Mesenchymal stem cell (in vitro differentiated cells and primary cell): ENCODE measurements at places on chromosomes 4 and X.

- DNase-seq: no peak
These were observed 5.7 kb downstream of the AFM start for GRCh38 chr4:73487233-73487632.

GRCh38 chr4:138918169-138918869 is 97.3 kb upstream of the NOCT start:
- no peak for DNase-seq

DNA sequence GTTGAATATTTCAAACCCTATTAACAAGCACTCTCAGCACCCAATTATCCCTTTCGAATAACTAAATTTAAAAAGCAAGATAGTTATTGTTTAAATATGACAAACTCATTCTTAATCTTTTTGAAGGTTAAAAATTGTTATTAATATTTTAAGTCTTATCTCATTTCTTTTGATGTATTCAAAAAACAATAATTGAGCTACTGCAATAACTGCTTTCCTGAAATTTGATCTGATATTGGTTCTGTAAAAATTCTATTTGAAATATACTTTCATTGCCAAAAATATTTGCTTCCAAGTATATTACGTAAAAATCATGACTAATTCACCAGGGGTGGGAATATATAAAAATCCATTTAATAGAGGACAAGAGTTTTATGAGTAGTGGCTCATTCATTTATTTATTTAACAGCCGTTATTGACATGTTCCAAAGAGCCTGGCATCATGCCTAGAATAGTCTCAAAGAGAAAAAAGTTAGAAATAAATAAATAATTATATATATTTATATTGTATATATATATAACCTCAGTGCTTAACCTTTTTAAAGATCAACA is 34.4 kb downstream of the GLRA3 start:
- DNase-seq: no peak

- no peak for DNase-seq
These were observed 34.0 kb downstream of the LDOC1 start for GRCh38 chrX:141142946-141143345.

DNA sequence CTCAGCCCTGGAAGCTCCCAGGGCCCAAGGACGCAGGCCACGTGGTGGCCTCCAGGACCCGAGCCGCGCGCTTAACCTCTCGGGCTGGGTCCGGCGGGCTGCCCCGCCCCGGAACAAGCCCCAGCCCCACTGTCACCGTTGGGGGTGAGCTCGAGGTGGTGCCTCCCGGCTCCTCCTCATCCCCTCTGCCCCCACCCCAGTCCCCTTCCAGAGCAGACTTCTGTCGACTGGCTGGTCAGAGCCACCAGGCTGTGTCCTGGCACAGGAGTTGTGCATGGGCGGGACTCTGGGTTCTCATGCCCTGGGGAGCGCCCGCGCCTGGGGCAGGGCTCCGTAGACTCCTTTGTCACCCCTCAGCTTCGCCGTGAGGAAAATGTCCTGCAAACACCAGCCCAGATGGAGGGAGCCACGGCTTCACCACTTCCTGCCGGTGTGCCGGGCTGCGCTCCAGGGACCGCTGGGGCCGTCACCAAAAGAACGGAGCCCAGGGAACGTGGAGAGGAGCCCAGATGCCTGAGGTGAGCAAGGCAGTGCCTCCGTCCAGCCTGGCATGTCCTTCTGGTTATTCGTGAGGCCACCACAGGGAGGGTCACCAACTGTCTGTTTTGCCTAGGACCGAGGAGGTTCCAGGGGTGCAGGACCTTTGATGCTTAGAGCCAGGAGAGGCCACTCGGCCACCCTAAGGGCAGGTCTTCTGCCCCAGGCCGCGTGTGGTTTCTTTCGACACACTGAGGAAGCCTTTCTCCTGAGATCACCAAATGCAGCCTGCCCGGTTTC is 7.1 kb upstream of the RGS12 start:
- DNase-seq: peak; percentile 31

DNA sequence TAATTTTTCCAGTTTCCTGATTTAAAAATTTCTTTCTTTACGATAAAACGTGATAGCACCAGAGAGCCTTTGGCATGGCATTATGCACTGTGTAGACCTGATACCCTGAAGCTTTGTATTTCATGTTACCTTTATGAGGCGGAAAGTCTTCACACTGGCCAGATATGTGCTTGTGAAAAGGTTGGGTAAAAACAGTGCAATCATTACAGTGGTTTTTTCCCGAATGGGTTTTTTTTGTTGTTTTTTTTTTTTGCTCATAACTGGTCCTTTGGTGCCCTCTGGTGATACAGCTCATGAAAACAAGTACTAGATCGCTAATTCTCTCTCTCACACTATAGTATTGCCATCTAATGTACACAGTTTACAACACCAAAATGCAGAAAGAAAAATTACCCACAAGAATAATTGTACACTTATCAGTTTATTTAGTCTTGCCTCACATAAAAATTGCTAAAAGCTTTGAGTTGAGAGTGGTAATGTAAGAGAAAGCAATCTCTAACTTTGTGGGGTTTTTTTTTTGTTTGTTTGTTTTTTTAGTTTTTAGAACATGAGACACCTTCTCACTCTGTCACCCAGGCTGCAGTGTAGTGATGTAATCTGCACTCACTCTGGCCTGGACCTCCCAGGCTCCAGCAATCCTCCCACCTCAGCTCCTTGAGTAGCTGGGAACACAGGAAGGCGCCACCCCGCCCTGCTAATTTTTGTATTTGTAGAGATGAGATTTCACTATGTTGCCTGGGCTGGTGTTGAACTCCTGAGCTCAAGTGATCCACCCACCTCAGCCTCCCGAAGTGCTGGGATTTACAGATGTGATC is 21.3 kb downstream of the SPCS3 start:
- peak; percentile 67 for DNase-seq

DNA sequence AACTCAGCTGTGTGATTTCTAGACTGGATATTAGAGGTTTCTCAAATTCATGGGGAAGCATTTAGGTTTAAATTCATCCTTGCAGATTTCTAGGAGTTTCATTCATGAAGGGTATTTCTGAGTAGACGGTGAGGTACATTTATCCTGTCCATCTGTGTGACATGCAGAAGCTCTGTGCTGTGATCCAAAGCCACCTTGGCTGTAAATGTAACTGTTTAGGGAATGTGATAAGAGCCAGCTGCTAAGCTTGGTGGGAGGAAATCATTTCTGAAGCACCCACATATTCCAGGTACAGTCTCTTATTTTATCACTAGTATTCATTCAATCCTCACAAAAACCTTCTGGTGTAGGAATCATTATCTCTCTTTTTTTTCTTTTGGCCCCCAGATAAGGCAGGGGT is 8.7 kb upstream of the DCTD start:
- no peak for DNase-seq

- no peak for DNase-seq
These were observed 4.6 kb upstream of the TMA16 start for GRCh38 chr4:163489929-163490328.

DNA sequence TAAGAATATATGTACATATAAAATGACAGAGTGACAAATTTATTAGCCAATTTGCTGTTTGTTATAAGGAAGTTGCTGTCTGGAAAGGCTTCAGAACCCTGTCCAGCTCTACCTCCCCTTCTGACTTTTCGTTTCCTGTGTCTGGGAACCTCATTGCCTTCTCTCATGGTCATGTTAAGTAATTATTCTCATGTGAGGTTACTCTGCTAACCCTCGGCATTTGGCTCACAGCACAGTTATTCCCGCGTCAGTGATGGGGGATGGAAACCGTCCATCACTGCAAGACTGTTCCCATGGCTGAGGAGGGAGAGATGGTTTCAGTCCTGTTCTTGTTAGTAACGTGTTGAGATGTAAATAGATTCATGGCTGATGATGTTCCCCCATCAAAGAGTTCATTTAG is 11.9 kb downstream of the EDNRA start:
- DNase-seq: peak; percentile 94

DNA sequence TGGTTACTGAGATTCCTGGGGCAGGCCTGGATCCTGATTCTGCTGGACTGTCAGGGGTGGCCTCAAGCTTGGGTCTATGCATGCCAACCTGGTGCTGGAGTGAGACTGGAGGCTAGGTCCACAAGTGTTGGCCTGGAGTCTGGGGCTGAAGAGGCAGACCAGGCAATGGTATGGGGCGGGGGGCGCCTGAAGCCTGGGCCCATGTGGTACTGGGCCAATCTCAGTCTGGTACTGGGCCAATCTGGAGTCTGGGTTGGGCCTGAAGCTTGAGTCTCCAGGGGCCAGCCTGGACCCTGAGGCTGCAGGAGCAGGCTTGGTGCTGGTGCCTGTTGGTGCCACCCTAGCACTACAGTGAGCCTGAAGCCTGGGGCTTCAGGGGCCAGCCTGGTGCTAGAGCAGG is 108.9 kb upstream of the ZCCHC13 start:
- DNase-seq: no peak

DNA sequence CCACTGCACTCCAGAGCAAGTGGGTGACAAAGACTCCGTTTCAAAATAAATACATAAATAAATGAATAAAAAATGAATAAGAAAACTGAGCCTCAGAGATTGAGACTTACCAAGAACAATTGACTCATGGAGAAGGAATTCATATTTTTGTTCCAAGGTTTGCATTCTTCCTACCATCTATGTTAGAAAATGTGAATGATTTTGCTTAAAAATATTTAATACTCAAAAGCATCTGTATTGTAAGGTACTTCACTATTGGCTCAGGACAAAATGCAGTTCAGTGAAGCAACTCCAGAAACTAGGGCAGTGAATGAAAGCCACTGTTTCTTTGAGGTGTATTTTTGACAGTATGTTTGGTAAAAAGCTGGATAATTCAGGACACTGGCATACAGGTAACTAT is 54.1 kb downstream of the XAGE2 start:
- no peak for DNase-seq

GRCh38 chr4:70313736-70314135 is 21.0 kb upstream of the CABS1 start:
- no peak for DNase-seq

GRCh38 chrX:1011691-1012283 is 200.7 kb downstream of the CRLF2 start:
- no peak for DNase-seq

DNA sequence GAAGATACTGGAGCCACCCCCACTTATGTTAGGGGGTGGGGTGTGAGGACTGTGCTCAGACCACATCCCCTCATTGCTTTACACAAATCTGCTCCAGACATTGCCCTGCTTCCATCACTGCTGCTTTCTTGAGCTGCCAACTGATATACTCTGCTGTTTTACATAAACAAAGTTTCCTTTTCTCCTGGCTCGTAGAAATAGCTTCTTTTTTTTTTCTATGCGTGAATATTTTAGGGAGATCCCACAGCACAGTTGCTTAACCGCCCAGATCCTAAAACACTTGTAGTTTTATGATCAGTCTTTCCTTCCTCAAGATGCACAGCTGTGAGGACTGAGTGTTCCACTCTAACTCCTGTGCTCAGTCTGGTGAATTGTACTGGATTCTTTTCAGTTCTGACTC is 768.4 kb downstream of the PCDH18 start:
- peak; percentile 56 for DNase-seq

GRCh38 chr4:185309770-185310169 is 86.0 kb downstream of the LRP2BP start:
- no peak for DNase-seq

DNA sequence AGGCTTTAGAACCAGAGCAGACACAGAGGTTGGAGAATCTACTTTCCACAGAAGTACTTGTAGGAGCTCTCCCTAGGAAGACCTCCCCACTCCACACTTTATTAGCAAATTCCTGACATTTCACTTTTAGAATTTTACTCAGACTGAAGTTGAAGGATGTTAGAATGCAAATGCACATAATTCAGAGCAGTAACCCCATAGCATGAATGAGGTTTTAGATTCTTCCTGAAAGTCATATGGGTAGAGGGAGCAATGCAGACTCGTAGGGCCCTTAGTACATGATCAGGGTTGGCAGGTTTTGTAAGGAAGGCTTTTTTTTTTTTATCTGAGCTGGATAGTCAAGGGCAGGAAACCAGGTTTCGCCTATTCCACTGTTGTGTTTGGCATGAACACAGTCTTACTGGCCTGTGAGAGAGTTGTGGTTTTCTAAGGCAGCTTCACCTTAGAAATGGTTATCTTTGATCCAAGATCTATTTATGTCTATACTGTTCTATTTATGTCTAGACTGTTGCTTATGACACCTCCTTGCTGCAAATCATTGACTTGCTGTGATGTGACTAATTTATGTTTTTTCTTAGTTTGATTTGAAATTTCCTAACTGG is 48.9 kb downstream of the SPATA18 start:
- DNase-seq: no peak

DNA sequence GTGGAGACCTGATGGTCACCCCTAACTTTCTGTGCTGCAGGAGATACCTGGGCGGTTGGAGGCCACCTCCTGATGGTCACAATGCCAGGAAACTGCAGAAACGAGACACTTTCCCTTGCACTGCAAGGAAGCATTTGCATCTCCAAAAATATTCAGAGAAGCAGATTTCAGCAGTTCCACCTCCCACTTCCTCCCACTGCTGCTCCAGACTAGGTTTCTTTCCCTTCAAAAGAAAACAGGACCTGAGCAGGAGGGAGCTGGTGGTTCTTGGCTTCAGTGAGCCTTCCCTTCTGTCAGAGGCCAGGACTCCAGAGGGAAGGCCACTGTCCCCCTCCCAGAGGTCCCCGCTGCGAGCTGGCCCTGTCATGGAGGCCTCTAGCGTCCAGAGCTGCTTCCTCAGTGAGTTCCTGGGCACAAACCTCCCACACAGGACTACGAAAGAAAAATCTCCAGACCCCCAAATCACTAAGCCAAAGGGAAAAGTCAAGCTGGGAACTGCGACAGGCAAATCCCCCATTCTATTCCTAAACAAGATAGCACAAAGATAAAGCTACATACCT is 35.9 kb downstream of the GPM6B start:
- DNase-seq: no peak

GRCh38 chr4:113052379-113052951 is 3.0 kb downstream of the ANK2 start:
- DNase-seq: peak; percentile 72

- DNase-seq: no peak
These were observed 146.0 kb upstream of the FRMPD4 start for GRCh38 chrX:11992271-11992670.

DNA sequence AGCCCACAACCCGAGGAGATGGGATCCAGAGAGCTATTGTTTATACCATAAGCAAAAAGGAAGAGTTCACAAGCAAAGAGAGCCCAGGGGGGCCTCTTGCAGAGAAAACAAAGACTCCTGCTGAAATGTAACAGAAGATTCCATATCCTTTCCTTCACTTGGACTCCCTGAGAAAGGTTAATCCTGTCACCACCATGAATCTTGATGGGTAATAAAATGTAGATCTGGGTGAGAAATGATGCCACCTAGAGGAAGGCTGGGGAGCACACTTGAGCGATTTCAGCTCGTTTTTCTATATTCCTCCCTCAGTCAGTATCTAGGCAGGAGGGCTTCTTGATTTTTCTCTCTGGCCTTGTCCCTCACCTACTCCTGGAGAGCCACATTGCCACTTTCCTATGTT is 10.2 kb upstream of the KCNE5 start:
- DNase-seq: peak; percentile 16

DNA sequence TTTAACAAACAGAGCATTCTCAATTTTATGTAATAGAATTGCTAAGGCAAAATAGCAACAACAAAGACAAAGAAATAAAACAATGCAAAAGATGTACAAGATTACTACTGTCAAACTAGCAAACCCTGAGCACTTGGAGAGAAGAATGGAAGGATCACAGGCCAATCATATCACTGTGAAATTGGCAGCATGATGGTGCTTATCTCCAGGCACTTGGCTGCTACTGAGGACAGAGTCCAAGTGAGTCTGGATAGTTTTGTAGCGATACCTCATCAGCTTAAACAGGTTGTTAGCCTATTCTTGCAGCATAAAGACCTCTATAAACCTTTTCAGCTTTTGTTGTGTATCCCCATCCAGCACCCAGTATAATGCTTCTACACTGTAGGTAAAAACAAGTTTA is 117.7 kb downstream of the C4orf33 start:
- no peak for DNase-seq
